ENCODE measurements at places on chromosomes 1 and 21. TPM values are rescaled to one million over a fixed set of nuclear protein-coding genes. Genes with fewer than 3 reads are reported as not detected.

Gene SPSB1
- 13.2 TPM for total RNA-seq

Gene GPR37L1
- not detected for total RNA-seq

Gene C1orf53
- 1.8 TPM for total RNA-seq

Gene DEDD
- 33.8 TPM for total RNA-seq

Gene NEGR1
- total RNA-seq = not detected

All from T-helper 2 cell treated with Interferon-gamma antibody and Interleukin-4, amounts not matched to agents 100 ng/mL and 5 ng/mL, for 36 hours (primary cell).